Activated naive CD8-positive, alpha-beta T cell treated with anti-CD3 and anti-CD28 coated beads for 36 hours (primary cell): ENCODE measurements at places on chromosomes 2 and 18. TPM values are rescaled to one million over a fixed set of nuclear protein-coding genes. Genes with fewer than 3 reads are reported as not detected.

The PCARE gene
- total RNA-seq = not detected

- no peak overlapping the region for H3K4me3 ChIP-seq
- H3K27ac ChIP-seq = no peak overlapping the region
- no peak for DNase-seq
- no peaks in the 10 kb centered on the region for H3K4me1 ChIP-seq
- no peaks in the 10 kb centered on the region for H3K27me3 ChIP-seq
These were observed 110.3 kb upstream of the WDSUB1 start for GRCh38 chr2:159396799-159397198.

GRCh38 chr2:168490946-168491605, 35.0 kb downstream of the CERS6 start:
- peak; percentile 10 for DNase-seq
- H3K4me3 ChIP-seq = peak overlapping the region; percentile 73
- H3K4me1 ChIP-seq = peaks cover 61% of the 10 kb centered on the region
- H3K36me3 ChIP-seq = peaks cover 51% of the 10 kb centered on the region
- H3K27me3 ChIP-seq = no peaks in the 10 kb centered on the region
- peak overlapping the region; percentile 85 for H3K27ac ChIP-seq

The MIB1 gene
- 27.3 TPM for total RNA-seq

DNA sequence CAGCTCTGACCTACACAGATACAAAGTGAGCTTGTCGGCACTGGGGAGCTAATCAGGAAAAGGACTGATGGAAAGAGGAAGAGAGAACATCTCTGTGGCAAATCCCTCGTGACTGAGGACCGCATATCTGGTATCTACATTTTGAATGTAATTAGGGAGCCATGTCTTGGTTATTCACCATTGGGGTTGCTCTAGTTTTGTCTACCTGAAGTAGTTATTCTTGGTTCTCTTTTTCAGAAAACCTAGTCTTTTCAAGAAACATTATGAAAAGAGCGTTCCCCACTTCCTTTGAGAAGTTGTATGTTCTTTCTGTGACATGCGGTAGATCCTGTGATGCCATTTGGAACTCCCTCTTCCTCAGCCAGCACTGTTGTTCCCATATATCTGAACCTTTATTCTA, 104.4 kb downstream of the DOCK10 start:
- DNase-seq = no peak
- H3K4me1 ChIP-seq = peaks cover 79% of the 10 kb centered on the region
- H3K4me3 ChIP-seq = peak overlapping the region; percentile 79
- peak overlapping the region; percentile 93 for H3K27ac ChIP-seq

DNA sequence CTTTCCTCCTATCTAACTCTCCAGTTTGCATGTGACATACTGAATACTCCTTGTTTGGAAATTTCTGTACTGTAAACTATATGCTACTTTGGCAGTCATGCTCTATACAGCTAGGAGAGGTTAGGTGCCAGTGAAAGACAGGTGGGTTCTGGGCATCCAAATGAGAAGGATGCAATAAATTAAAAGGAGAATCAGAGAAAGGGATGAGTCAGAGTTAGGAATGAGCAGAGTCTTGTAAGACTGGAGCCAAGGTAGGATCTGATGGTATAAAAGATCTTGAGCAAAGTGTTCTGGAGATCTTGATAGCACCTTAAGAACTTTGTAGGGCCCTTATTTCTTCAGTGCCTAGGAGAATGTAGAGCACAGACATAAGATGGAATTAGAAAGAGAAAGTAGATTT, 58.7 kb upstream of the STAM2 start:
- H3K4me1 ChIP-seq = no peaks in the 10 kb centered on the region
- H3K4me3 ChIP-seq = no peak overlapping the region
- no peak for DNase-seq
- no peaks in the 10 kb centered on the region for H3K36me3 ChIP-seq
- no peak overlapping the region for H3K27ac ChIP-seq

DNA sequence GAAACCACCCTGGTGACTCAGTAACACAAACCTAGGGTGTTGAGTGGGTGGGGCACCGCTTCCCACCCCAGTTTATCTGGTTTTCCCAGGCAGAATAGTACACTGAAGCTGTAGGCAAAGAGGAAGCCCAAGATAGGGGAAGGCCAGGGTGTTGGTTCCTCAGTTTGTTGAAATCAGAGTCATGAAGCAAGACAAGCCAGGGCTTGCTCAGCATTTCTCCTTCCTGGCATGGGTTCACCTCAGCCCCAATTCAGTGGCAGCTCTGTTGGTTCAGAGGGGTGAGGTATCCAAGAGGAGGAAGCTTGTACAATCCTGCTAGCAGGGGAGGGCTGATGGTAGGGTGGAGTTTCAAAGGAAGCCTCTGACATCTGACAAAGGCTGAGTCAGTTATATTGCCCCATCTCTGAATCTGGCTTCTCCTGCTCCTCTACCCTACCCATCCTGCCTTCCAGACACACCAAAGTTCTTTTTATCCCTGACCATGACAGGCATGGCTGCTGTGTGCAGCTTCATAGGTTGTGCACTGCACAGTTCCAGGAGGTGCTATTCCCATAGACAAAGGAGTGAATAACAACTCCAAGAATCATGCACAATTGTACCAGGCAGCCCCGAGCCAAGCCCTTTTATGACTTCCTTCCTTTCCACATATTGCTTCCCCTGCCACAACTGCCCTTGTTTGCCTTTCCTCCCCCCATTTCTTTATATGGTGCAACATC, 24.9 kb upstream of the RAB10 start:
- H3K27ac ChIP-seq = no peak overlapping the region
- no peak overlapping the region for H3K4me3 ChIP-seq
- no peaks in the 10 kb centered on the region for H3K36me3 ChIP-seq
- DNase-seq = no peak
- H3K4me1 ChIP-seq = no peaks in the 10 kb centered on the region
